ENCODE measurements at places on chromosomes 6 and 20. TPM values are rescaled to one million over a fixed set of nuclear protein-coding genes. Genes with fewer than 3 reads are reported as not detected.

The SLC22A3 gene
- total RNA-seq: 5.7 TPM

The THBD gene
- 22.4 TPM for total RNA-seq

The UNC5CL gene
- 3.2 TPM for total RNA-seq

The TBC1D20 gene
- total RNA-seq: 52.6 TPM

The TRIM10 gene
- not detected for total RNA-seq

The GMNN gene
- total RNA-seq: 37.4 TPM

The DOP1A gene
- total RNA-seq: 72.7 TPM

The RPS6KA2 gene
- total RNA-seq: 21.7 TPM

The CALHM4 gene
- total RNA-seq: not detected

The LPIN3 gene
- total RNA-seq: 7.6 TPM

The BTN2A1 gene
- total RNA-seq: 26.0 TPM

The RUNX2 gene
- total RNA-seq: 4.3 TPM

The ITPA gene
- total RNA-seq: 42.2 TPM

The RAET1L gene
- total RNA-seq: 0.43 TPM

The TNNC2 gene
- total RNA-seq: 4.6 TPM

The SLC16A10 gene
- total RNA-seq: 12.0 TPM

The CRISP3 gene
- 0.12 TPM for total RNA-seq

The NHSL1 gene
- 2.5 TPM for total RNA-seq

The PSMB1 gene
- total RNA-seq: 181 TPM

The TDP2 gene
- 37.2 TPM for total RNA-seq

The HCRTR2 gene
- total RNA-seq: 0.50 TPM

The OR2W1 gene
- not detected for total RNA-seq

The ADAM33 gene
- 61.1 TPM for total RNA-seq

The RFX6 gene
- 0.93 TPM for total RNA-seq

The PHACTR3 gene
- 0.94 TPM for total RNA-seq

The FNDC1 gene
- total RNA-seq: 1.7 TPM

The TMEM170B gene
- total RNA-seq: 8.0 TPM

The EPPIN gene
- total RNA-seq: 222 TPM

The BMP6 gene
- 11.4 TPM for total RNA-seq

The HEY2 gene
- total RNA-seq: 8.7 TPM

The PFDN4 gene
- total RNA-seq: 32.8 TPM

The BPIFB2 gene
- 0.56 TPM for total RNA-seq

The TRIM40 gene
- 0.79 TPM for total RNA-seq

The C20orf204 gene
- 4.5 TPM for total RNA-seq

The TINAG gene
- not detected for total RNA-seq

The TFAP2C gene
- 1.9 TPM for total RNA-seq

The HAO1 gene
- 0.16 TPM for total RNA-seq

The TFAP2A gene
- total RNA-seq: 4.8 TPM

The SIRPB1 gene
- total RNA-seq: 1.9 TPM

The CHMP4B gene
- total RNA-seq: 98.3 TPM

The CLVS2 gene
- total RNA-seq: 0.19 TPM

The BCLAF1 gene
- total RNA-seq: 188 TPM

The CRYBG1 gene
- 7.8 TPM for total RNA-seq

The DEFB124 gene
- not detected for total RNA-seq

The ABT1 gene
- total RNA-seq: 23.6 TPM

Data from testis (tissue), 5 donors.